Common myeloid progenitor, CD34-positive (primary cell): ENCODE measurements at places on chromosomes 11 and 22.
A peak's percentile ranks its signal among the peaks of the same experiment; 100 is the strongest.

DNA sequence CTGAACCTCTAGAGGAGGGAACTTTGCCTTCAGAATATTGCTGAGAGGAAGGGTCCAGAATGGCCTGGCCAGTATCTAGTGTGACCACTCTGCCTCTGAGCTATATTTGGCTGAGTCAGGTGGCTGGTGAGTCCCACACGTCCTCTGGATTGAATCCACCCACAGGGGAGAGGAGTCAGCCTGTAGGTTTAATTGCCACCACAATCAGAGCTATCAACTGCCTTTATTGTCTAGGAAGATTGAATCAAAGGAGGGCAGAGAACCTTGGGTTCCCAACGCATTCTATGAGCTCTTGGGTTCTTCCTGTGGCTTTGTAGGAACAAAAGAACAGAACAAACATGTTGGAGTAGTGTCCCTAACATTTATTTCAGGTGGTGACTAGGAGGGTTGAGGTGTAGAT lies 67.7 kb downstream of the ST3GAL4 start:
- no peak for DNase-seq

GRCh38 chr11:46229230-46229629 lies 48.2 kb upstream of the CREB3L1 start:
- DNase-seq = peak; percentile 47

- DNase-seq = no peak
Observed at GRCh38 chr11:101738452-101738851, 154.6 kb upstream of the TRPC6 start.

DNA sequence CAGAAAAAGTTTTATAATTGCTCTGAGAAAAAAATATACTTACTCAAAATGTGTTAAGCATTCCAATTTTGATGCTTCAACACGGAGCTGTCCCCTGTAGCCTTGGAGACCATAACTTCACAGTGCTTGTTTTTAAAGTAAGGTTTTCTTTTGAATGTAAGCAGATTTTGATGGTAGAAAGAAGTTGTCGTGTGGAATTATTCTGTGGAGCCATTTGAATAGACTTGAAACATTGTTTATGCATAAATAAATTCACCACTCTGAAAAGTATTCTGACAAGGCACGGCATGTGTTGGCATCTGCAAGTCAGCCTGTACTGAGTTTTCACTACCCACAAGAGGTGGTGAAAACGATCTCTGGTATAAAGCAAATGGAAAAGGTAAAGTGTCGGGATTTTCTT lies 115.5 kb downstream of the UVRAG start:
- no peak for DNase-seq

DNA sequence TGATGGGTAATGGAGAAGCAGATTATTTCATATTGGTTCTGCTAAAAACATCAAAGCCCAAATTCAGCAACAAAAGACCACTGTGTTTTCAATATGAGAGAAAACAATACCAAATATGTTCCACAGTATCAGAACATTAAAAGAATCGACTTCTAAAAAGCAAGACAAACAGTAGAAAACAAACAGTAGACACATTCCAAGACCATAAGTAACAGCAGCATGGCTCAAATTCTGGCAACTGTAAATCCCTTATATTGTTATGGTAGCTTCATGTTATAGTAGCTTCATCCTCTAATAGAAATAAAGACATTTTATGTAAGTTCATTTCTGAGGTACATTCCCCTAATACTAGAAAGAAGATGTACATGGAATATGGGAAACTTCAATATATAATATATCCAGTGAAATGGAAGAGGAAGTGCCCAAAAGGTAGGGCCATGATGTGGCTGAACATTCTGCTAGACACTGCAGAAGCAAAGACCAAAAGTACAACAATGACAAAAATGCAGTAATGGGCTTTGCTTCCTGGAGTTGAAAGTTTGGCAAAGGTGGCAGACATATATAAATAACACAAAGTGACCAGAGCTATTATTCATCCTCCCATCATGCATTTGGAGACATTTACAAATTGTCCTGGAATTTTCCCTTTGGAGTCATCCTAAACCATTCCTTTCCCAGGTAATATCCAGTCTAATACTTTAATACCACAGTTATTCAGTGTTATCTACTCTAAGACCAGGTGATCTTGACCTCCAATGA lies 299.9 kb downstream of the DCDC1 start:
- DNase-seq = no peak

GRCh38 chr11:105915021-105915420 lies 107.0 kb downstream of the MSANTD4 start:
- DNase-seq = no peak

DNA sequence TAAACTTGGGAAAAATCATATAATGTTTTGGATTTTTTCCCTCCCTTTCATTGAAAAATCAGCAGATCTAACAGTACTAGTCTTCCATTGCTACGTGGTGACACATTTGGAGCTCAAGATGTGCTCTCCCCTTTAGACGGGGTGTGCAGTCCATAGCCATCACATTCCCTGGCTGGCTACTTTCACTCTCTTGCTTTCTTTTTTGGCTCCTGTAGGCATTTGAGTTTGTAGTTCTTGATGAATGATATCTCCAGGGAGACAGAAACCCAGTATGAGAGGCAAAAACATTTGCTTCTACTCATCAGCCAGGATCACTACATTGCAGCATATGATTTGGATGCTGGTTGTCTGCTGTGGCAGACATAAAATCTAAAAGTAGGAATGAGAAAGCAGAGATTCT lies 12.1 kb downstream of the CCDC81 start:
- DNase-seq = no peak

DNA sequence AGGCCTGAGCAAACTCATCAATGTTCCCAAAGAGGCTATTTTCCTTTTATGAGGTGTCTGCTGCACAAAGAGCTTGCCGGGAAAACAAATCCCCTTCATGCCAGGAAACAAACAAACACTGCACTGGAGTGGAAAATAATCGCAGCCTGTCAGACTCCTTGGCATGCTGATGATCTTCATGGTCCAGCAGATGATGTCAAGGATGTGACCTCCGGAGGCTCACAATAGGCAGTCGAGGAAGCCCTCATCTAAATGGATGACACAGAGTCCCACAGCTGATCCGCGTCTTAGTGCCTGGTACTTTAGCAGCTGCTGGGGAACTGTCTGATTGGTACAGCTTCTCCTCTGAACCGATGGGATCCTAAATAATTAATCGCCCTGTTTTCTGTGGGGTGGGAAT lies 187.6 kb downstream of the TENM4 start:
- DNase-seq = no peak

- DNase-seq = no peak
Observed at GRCh38 chr11:13042873-13043342, 33.8 kb downstream of the RASSF10 start.

GRCh38 chr11:12126344-12127019 lies 16.1 kb downstream of the MICAL2 start:
- peak; percentile 53 for DNase-seq

DNA sequence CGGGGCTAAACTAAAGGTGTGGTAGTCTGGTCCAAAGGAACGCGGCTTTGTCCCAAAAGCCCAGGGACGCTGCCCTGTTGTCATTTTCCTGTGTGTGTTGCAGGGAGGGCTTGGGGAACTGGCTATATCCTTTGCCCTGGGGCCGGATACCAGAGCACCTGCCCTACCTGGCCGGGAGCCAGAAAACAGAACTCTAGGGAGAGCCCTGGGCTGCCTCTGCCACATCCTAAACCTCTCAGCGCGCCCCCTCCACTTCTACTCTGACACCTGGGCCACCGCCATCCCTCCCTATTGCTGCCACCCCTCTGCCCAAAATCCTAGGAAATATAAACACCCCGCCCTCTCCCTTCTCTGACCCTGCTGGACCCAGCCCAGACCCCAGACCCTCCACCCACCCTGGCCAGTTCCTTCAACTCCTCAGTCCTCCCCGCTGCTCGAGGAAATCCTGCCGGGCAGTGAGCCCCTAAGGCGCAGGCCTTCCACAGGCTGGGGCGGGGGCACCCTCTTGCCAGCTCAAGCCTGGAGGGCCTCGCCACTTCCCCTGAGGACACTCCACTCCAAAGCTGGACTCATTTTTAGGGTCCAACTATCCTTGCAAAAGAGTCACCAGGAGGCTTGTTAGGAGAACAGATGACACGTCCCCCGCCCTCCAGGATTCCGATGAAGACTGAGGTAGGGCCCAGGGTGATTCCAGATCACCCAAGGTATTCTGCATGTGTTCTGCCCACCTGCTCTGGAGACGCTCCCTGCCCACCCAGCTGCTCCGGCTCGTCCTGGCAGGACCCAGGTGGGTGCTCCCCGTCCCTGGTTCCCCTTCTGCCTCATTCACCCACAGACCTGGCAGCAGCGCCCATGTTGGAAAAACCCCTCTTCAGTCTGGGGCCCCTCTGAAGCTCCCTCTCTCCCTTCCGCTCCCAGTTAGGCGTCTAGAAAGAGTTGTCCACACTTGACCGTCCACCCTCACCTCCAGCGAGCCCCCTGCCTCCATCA lies 12.2 kb downstream of the KCTD17 start:
- DNase-seq = no peak

DNA sequence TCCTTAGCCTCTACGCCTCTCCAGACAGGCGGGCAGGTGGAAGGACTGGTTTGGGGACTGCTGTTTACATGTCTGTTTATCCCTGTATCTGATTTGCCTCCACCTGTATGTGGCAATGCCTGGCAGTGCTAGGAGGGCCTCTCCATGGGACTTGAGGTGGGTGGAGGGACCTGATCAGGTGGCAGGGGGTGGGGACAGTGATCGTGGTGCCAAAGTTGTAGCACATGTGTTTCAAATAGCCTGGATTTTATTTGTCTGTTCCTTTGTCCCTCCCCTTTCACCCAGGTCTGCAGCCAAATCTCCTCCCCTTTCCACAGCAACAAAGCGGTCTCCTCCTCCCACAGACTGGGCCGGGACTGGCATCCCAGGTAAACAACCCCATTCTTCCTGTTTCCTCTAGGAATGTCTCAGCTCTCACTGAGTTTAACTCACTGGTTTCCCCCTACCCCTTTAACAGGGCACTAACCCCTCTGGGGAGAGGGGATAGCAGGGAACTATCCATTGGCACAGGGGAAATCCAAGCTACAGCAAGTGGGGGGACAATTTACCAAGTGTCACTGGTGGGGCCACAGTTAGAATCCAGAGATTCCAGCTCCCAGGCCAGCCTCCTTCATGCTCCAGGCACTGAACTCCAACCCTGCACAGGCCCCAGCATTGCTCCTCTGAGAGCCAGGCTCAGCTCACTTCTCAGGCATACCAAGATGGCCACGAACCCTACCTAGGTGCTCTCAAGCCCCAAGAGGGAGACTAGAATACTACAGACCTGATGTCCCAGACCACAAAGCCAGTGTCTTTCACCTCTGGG lies 22.9 kb upstream of the TLCD5 start:
- DNase-seq = no peak

DNA sequence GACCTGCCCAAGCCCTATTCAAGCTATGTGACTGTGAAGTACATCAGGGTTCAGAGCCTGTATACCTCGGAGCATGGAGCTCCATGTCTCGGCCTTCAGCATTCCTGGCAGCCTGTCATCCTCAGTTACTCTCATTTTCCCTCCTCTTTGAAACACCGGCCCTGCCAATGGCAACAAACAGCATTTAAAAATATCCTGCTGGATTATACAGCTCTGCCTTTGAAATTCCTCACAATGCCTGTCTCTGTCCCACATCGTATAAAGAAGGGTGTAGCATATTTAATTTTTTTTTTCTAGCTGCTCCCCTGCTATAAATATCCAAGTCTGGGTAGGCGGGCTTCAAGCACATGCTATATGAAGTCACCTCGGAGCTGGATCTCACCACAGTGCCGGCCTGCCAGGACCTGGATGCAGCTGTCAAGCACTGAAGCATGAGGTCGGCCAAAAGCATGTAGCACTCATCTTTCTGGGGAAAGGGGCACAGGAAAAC lies 11.8 kb downstream of the ABTB2 start:
- no peak for DNase-seq

GRCh38 chr22:43955883-43956782 lies 891 bp downstream of the SAMM50 start:
- DNase-seq = peak; percentile 14

DNA sequence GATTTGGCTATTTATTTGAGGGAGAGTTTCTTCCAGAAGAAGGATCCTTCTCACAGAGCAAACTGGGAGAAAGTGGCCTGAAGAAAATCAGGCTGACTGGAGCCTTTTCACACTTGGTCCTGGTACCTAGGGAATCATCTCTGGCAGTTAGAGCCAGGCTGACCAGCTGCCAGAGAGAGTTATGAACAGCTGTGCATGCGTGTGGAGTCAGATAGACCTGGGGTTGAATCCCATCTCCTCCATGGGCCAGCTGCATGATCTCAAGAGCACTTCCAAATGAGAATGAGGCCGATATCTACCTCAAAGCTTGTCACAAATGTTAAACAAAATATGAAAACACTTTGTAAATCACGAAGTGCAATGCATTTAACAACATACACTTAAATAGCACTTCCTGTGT lies 390.0 kb downstream of the TENM4 start:
- DNase-seq = no peak

DNA sequence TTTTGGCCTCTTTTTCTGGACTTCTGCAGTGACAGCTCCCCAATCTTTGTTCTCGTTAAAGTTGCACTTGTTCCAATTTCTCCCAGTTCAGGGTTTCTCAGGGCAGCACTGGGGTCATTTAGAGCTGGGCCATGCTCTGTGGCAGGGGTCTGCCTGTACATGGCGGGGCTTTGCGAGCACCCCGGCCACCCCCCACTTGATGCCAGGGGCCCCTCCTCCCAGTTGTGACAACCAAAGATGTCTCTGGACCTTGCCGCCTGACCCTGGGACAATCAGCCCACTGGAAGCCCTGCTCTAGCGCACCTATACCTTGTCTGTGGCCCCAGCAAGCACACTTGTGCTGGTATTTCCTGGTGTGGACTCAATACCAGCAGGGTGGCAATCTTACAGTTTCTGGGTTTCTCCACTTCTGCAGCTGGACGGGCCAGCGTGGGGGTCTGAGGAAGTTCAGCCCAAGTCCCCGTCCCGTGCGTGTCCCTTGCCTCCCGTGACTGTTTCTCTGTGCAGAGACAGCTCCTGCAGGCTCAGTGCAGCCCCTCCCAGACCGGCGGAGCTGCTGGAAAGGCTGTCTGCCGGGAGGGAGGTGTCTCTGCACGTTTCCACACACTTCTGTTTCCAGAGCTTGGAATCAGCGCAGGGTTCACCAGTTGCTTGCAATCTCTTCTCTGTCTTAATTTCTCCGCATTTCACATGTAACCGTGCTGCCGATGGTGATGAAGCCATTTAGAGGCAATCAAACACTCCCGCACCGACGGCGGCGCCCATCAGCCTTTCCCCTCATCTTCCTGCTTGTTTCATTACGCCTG lies 1328.9 kb downstream of the BRD1 start:
- no peak for DNase-seq

GRCh38 chr11:12587333-12587991 lies 86.8 kb upstream of the TEAD1 start:
- DNase-seq = no peak

DNA sequence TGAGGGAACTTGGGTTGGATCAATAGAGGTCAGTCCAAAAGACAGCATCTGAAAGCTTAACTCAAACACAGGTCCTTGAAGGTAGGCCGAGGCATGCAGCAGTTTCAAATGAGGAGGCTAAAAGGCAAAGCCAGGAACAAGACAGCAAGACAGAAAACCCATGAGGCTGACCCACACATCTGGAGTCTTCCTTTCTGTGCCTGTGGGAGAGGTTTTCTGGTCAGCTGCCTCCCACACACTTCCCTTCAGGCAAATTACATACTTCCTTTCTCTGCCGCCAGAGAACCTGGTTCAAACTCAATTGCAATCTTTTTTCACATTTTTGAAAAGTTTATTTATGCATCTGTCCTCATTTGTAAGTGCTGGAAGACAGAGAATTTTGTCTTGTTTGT lies 29.8 kb upstream of the CRTAM start:
- DNase-seq = no peak

- no peak for DNase-seq
Observed at GRCh38 chr11:41281131-41281742, 178.2 kb downstream of the LRRC4C start.
